Glutamatergic neuron (in vitro differentiated cells): ENCODE measurements at places on chromosomes 3 and 15. TPM values are rescaled to one million over a fixed set of nuclear protein-coding genes. Genes with fewer than 3 reads are reported as not detected.
A peak's percentile ranks its signal among the peaks of the same experiment; 100 is the strongest.

GRCh38 chr3:33008282-33008681, 56.8 kb downstream of the CCR4 start:
- H3K36me3 ChIP-seq = peaks cover 14% of the 10 kb centered on the region
- DNase-seq = no peak
- no peak overlapping the region for H3K27ac ChIP-seq
- H3K27me3 ChIP-seq = no peaks in the 10 kb centered on the region

DNA sequence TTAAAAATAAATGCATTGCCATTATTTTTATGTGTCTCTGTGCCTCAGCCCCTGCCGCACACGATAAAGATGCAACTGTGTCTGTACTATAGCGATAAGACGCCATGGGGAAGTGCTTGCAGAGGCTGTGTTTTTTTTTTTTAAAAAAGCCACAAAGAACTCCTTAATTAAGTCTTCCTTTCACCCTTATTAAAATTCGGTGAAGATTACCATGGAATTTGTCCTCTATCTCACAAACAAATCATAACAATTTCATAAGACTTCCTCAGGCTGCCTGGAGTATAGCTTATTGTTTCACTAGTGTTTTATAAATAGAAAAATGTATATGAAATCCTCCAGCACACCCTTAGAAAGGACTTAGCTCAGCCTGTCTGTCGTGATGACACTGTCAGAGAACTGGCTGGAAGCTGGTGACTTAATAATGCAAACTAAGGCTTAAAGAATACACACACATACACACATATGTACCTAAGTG, 374.8 kb upstream of the SLCO3A1 start:
- H3K27me3 ChIP-seq = no peaks in the 10 kb centered on the region
- no peak overlapping the region for H3K4me3 ChIP-seq
- H3K4me1 ChIP-seq = no peaks in the 10 kb centered on the region
- no peaks in the 10 kb centered on the region for H3K36me3 ChIP-seq

DNA sequence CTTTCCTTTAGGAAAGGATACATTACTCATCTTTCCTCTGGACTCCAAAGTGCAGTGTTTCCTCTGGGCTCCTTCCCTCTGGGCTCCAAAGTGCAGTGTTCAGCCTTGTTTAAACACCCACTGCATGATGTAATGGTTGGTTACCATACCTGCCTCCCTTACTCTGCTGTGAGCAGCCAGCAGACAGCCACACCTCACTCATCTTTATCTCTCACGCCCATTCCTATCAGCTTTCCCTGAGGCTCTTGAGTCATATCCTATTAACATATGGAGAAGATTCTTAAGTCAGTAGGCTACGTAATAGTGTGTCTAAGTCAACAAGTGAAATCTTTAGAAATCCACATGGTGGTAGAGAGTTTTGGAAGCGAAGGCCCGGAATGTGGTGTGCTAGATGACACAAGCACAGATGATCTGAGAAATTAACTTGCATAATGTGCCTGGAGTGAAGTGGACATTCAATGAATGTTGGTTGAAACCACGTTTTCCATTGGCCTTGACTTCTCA, 97.2 kb upstream of the CTNNB1 start:
- no peak overlapping the region for H3K27ac ChIP-seq
- H3K36me3 ChIP-seq = no peaks in the 10 kb centered on the region
- no peak for DNase-seq
- H3K4me3 ChIP-seq = no peak overlapping the region

DNA sequence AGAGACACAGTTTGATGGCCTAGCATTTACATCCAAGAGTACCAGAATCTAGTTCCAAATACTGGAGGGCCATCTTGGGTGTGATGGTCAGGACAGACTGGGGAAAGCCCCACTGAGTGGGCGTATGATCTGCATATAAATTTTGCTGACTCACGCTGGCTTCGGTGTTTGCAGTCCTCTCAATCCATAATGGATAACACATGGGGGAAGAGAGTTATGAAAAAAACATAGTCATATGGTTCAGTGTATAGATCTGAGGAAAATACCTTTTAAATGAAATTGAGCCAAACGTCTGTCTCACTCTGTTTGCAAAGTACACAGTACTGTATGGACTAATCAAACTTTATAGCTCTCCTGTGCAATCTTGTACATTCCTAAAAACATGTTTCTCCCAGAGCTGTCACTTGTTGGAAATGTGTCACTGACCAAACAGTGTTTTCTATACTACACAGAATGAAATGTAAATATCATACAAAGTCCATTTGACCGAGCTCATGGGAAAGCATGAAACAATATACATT, 125.3 kb upstream of the THBS1 start:
- no peak for DNase-seq
- no peak overlapping the region for H3K4me3 ChIP-seq
- no peaks in the 10 kb centered on the region for H3K36me3 ChIP-seq
- no peaks in the 10 kb centered on the region for H3K27me3 ChIP-seq
- no peak overlapping the region for H3K27ac ChIP-seq

DNA sequence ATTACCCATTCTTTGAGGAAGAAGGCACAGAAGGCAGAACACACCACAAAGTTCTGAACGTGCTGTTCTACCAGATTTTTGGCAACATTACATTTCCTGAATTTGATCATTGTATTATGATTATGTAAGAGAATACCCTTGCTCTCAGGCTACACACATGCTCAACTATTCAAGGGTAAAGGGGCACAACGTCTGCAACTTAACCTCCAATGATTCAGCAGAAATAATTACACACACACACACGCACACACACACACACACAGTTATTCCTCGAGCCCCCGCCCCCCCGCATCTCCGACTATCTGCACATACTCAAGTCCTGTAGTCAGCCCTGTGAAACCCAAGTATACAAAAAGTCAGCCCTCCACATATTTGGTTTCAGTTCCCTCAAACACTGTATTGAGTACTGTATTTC, 26.8 kb downstream of the RPN1 start:
- H3K27me3 ChIP-seq = peaks cover 4% of the 10 kb centered on the region
- no peak for DNase-seq
- peaks cover 3% of the 10 kb centered on the region for H3K4me1 ChIP-seq
- no peak overlapping the region for H3K27ac ChIP-seq

- DNase-seq = no peak
- H3K27ac ChIP-seq = peak overlapping the region; percentile 94
- peaks cover 3% of the 10 kb centered on the region for H3K4me1 ChIP-seq
- H3K4me3 ChIP-seq = peak overlapping the region; percentile 90
Measured at GRCh38 chr3:139388821-139389551, 461 bp downstream of the COPB2 start.

- no peak for DNase-seq
- no peak overlapping the region for H3K4me3 ChIP-seq
- no peak overlapping the region for H3K27ac ChIP-seq
- H3K36me3 ChIP-seq = no peaks in the 10 kb centered on the region
- H3K4me1 ChIP-seq = no peaks in the 10 kb centered on the region
- no peaks in the 10 kb centered on the region for H3K27me3 ChIP-seq
Measured at GRCh38 chr15:71945012-71945411, 134.7 kb downstream of the NR2E3 start.

DNA sequence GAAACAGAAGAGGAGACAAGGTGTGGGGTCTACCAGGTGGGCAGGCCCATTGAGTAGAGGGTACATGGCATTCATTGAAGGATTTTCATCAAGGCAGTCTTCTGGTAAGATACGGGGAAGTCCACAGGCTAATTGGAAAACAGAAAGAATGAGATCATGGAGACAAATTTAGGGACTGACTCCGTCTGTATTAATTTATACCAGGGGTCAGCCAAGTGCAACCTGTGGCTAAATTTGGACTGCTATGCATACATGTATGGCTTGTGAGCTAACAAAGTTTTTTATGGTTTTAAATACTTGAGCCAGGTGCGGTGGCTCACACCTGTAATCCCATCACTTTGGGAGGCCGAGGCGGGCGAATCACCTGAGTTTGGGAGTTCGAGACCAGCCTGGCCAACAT, 21.1 kb upstream of the SNRPN start:
- H3K36me3 ChIP-seq = no peaks in the 10 kb centered on the region
- H3K27me3 ChIP-seq = no peaks in the 10 kb centered on the region
- no peak overlapping the region for H3K27ac ChIP-seq
- no peak for DNase-seq

DNA sequence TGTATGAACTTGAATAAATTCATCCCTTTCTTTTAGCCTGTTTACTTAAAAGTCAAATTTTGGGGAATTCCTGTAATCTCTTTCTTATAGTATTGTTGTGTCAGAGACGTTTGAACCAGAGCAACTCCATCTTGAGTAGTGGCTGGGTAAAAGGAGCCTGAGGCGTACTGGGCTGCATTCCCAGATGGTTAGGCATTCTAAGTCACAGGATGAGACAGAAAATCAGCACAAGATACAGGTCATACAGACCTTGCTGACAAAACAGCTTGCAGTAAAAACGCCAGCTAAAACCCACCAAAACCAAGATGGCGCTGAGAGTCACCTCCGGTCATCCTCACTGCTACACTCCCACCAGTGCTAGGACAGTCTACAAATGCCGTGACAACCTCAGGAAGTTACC, 94.5 kb downstream of the P3H2 start:
- H3K27me3 ChIP-seq = peaks cover 1% of the 10 kb centered on the region
- H3K36me3 ChIP-seq = no peaks in the 10 kb centered on the region
- H3K4me3 ChIP-seq = no peak overlapping the region

DNA sequence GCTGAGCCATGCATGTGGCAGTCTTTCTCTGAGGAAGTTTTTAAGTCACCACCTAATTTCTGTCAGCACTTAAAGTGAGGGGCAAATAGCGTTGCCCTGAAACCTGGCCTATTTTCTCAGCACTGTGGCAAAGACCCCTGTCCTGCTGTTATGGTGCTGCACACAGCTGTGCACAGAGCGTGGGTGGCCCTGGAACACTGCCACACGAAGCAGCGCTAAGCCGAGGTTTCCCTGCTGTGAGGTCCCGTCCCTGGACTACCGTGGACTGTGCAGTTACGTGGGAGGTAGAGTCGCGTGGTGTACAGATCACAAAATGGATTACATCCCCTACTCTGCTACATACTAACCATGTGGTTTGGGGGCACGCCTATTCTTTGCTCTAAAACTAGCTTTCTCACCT, 101.6 kb upstream of the NR2E3 start:
- DNase-seq = no peak
- H3K27ac ChIP-seq = no peak overlapping the region
- H3K4me3 ChIP-seq = no peak overlapping the region
- H3K36me3 ChIP-seq = peaks cover 9% of the 10 kb centered on the region
- peaks cover 2% of the 10 kb centered on the region for H3K27me3 ChIP-seq

GRCh38 chr3:114081037-114081436, 24.5 kb downstream of the QTRT2 start:
- H3K4me3 ChIP-seq = no peak overlapping the region
- no peak overlapping the region for H3K27ac ChIP-seq
- no peaks in the 10 kb centered on the region for H3K36me3 ChIP-seq
- no peaks in the 10 kb centered on the region for H3K4me1 ChIP-seq
- DNase-seq = no peak
- no peaks in the 10 kb centered on the region for H3K27me3 ChIP-seq

DNA sequence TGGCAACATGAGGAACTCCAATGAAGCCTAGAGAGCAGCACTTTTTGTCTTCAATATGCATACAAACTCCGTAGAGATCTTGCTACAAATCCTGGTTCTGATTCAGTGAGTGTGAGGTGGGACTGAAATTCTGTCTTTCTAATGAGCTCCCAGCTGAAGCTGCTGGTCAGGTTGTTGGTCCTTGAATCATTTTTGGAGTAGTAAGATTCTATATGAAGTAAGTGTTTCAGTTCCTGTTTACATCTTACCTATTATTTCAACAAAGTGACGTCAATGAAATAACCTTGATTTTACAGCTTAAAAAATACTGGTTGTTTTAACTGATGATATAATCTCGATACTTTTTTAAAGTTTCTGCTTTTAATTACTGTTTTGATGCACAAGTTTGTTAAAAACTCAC, 33.9 kb downstream of the SHQ1 start:
- peaks cover 6% of the 10 kb centered on the region for H3K4me1 ChIP-seq
- no peak overlapping the region for H3K27ac ChIP-seq
- no peaks in the 10 kb centered on the region for H3K36me3 ChIP-seq
- H3K4me3 ChIP-seq = no peak overlapping the region

DNA sequence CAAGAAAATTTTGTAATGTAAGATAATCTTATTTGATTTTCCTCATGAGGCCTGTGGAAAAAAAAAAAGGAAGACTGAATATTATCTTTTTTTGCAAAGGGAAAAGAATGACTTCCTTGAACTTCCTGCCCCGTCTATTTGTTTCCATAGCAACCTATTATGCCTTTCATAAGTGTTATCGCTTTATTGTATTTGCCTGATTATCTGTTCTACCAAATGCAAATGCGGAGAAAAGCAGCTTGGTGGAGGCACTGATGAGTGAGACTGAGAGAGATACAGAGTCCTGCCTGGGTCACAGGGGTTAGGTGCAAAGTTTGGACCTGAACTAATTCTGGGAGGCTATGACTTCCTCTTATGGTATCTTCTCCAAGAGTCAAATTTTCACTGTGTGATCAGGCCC, 334.0 kb upstream of the KCNMB2 start:
- H3K27ac ChIP-seq = no peak overlapping the region
- no peak overlapping the region for H3K4me3 ChIP-seq
- H3K4me1 ChIP-seq = peaks cover 7% of the 10 kb centered on the region
- no peaks in the 10 kb centered on the region for H3K27me3 ChIP-seq
- H3K36me3 ChIP-seq = no peaks in the 10 kb centered on the region

Gene RTP3
- total RNA-seq = not detected

Gene PTH1R
- 0.29 TPM for total RNA-seq
